ENCODE measurements at places on chromosomes 11 and 22. TPM values are rescaled to one million over a fixed set of nuclear protein-coding genes. Genes with fewer than 3 reads are reported as not detected.

The GPR152 gene
- not detected for total RNA-seq

The OSM gene
- total RNA-seq: 16.8 TPM

DNA sequence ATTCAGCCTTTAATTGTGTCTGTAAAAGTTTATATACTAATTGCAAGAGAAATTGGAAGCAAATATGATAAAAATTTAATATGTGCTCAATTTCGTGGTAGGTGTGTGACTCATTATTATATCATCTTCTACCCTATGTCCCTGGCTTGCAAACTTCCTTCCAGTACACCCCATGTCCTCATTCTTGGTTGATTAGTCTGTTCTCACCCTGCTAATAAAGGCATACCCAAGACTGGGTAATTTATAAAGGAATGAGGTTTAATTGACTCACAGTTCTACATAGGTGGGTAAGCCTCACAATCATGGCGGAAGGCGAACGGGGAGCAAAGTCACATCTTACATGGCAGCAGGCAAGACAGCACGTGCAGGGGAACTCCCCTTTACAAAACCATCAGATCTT, 11.9 kb downstream of the MRGPRX3 start:
- no peaks in the 10 kb centered on the region for H3K36me3 ChIP-seq
- no peak for DNase-seq
- no peaks in the 10 kb centered on the region for H3K4me1 ChIP-seq
- no peak overlapping the region for H3K27ac ChIP-seq
- H3K27me3 ChIP-seq: peaks cover 19% of the 10 kb centered on the region

DNA sequence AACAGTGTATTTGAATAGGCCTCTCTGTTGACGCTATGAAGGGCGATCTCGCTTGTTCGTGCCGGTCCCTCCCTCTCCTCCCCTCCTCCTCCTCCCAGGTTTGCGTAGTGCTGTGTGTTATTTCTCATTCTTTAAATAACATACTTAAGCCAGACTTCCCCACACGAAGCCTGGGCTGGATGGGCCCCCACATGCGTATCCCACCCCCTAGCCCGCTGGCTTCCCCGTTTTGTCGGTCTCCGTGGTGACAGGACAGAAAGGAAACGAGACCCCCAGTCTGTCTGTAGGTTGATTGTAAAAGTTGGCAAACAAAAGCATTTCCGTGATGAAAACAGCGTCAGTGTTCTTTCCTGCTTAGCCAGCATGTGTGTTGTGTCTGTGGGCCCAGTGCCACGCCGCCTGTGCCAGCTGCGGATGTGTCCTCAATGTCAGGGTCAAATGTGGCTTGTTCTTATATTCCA, 27.3 kb downstream of the FAM118A start:
- no peaks in the 10 kb centered on the region for H3K27me3 ChIP-seq
- DNase-seq: peak; percentile 83
- H3K27ac ChIP-seq: peak overlapping the region; percentile 65

DNA sequence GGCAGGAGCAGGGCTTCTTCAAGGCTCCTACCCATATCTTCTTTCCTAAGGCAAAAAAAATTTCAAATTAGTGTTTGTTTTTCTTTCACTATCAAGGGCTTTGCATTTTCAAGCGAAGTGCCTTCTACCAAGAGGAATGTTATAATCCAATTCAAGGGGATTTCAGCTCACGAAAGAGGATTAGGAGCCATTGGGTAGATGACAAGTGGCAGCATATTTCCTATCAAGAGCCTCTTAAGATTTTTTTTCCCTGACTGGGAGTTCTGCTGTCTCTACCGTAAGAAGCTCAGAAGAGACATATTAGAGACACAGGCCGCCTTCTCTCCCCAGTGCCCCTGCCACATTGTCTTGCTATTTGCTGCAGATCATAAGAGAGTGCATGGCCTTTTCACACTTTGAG, 55.9 kb upstream of the BMAL1 start:
- no peaks in the 10 kb centered on the region for H3K27me3 ChIP-seq
- H3K36me3 ChIP-seq: no peaks in the 10 kb centered on the region
- no peak overlapping the region for H3K4me3 ChIP-seq
- DNase-seq: no peak
- no peak overlapping the region for H3K27ac ChIP-seq

DNA sequence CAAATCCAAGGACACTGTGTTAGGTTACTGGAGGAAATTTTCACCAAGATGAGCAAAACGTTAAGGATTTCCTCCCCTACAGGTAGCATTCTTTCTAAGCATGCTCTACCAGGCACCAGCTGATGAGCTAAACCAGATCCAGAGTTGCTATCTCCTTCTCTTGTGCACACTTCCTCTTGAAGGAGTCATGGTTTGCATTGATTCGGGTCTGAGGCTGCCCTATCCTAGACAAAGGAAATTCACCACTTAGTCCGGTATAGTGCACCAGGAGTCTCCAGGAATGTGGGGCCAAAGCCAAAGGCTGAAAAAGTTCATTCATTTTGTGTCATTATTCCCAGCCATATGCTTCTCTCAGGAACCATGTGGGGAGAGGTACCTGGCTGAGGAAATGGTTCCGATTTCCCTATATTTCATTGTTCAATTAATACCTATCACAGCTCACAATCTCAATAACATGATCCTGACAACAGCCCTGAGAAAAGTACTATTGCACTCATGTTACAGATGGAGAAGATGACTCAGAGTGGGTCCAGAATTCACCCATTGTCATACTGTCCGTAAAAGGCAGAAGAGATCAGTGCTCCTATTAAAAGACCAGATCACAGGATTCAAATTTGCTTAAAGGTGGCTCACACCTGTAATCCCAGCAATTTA, 39.1 kb downstream of the SLC35F2 start:
- H3K4me1 ChIP-seq: no peaks in the 10 kb centered on the region
- H3K27ac ChIP-seq: no peak overlapping the region
- H3K4me3 ChIP-seq: no peak overlapping the region
- DNase-seq: no peak

The SLC37A2 gene
- total RNA-seq: 70.8 TPM

- H3K36me3 ChIP-seq: no peaks in the 10 kb centered on the region
- no peaks in the 10 kb centered on the region for H3K27me3 ChIP-seq
These were observed 61.0 kb downstream of the NCAM1 start for GRCh38 chr11:113022262-113022661.

The SLC36A4 gene
- total RNA-seq: 26.6 TPM

DNA sequence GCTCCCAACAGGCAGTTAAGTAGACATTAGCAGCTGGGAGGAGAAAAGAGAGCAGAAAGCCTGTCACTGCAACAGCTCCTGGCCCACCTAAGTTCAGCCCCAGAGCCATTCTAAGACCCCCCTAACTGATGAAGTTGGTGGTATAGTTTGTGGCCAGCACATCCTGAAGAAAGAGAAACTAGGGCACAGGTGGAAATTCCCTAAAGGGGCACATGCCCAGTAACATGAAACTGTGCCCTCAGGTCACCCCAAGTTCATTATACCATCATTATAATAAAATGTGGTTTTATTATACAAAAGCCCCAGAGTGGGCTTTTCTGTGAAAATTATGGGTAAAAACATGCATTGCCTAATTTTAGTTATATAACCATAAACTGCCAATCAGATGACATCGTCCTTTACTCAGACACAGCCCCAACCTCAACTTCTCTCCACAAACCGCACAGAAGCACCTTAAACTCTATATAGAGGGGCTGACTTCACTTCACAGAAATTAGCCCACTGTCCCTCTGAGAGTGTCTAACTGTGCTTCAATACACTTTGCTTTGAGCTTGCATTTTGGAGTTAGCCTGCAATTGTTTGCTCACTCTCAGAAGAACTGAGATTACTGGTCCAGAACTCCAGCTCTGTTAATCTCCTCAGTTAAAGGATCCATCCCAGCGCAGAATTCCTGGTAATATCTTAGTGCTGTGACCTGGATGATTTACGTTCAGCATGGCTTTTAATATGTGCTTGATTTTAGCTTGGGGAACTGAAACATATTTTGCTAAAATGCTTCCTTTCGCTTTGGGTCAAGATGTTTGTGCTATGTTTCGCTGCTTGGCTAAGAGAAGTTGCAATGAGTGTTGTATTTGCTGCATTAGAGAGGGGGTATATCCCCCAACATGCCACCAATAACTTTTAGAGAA, 1.8 kb upstream of the APOL3 start:
- DNase-seq: no peak
- H3K36me3 ChIP-seq: no peaks in the 10 kb centered on the region
- H3K27ac ChIP-seq: peak overlapping the region; percentile 82
- no peak overlapping the region for H3K4me3 ChIP-seq

DNA sequence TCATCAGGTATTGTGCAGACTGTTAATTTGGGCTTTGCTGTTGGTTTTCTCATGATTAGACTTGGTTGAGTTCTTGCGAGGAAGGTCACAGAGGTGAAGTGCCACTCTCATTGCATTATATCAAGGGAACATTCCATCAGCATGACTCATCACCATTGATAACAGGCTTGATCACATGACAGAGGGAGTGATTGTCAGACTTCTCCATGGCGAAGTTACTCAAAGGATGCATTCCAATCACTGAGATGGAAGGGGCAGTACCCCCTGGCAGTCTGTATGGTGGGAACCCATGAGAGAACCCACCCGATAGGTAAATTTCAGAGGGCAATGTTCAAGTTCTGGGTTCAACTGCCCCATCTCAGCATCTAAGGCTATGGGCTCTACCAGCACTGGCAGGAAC, 19.4 kb upstream of the P2RY2 start:
- H3K4me3 ChIP-seq: no peak overlapping the region

GRCh38 chr11:112451250-112451649, 190.6 kb upstream of the PLET1 start:
- H3K36me3 ChIP-seq: no peaks in the 10 kb centered on the region
- H3K27ac ChIP-seq: no peak overlapping the region
- H3K4me3 ChIP-seq: no peak overlapping the region
- no peaks in the 10 kb centered on the region for H3K27me3 ChIP-seq

GRCh38 chr11:102115557-102115956, 5.3 kb downstream of the YAP1 start:
- no peaks in the 10 kb centered on the region for H3K36me3 ChIP-seq
- no peak overlapping the region for H3K27ac ChIP-seq
- DNase-seq: no peak
- no peaks in the 10 kb centered on the region for H3K27me3 ChIP-seq

GRCh38 chr11:74840486-74840885, 91.8 kb downstream of the RNF169 start:
- DNase-seq: no peak
- peaks cover 83% of the 10 kb centered on the region for H3K36me3 ChIP-seq
- H3K27me3 ChIP-seq: no peaks in the 10 kb centered on the region
- no peak overlapping the region for H3K27ac ChIP-seq
- no peak overlapping the region for H3K4me3 ChIP-seq
- peaks cover 5% of the 10 kb centered on the region for H3K4me1 ChIP-seq
